ENCODE measurements at places on chromosomes 7 and 10.

DNA sequence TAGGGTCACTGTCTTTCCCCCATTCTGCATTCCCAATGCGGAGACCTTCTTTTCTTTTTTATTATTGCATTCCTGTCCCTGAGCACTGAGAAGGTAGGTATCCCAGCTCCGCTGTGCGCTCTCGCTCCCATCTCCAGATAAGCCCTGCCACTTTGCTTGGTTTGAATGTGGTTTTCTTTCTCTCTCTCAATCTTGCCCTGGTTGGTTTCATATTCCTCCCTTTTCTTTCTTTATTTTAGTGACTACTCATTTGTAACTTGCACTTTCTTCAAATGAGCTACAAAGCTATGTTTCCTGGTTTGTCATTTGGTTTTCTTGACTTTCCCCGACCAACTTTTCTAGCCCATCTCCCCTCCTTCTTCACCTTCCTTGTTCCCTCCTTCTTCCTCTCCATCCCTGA is 29.0 kb upstream of the HSPB1 start:
- no peak for DNase-seq
- no peak overlapping the region for H3K27ac ChIP-seq
- H3K4me1 ChIP-seq, result 0 out of 2 replicates have a peak, but pooled peaks cover 5% of the 10 kb centered on the region
- peaks cover 12% of the 10 kb centered on the region for H3K27me3 ChIP-seq
- no peak overlapping the region for H3K4me3 ChIP-seq

- H3K27ac ChIP-seq, result no peak overlapping the region
- no peaks in the 10 kb centered on the region for H3K4me1 ChIP-seq
- no peaks in the 10 kb centered on the region for H3K36me3 ChIP-seq
Measured at GRCh38 chr7:64653721-64654401, 12.1 kb upstream of the ZNF107 start.

- no peak overlapping the region for H3K27ac ChIP-seq
- H3K4me3 ChIP-seq, result no peak overlapping the region
- no peak for DNase-seq
- peaks cover 12% of the 10 kb centered on the region for H3K4me1 ChIP-seq
- H3K27me3 ChIP-seq, result no peaks in the 10 kb centered on the region
Measured at GRCh38 chr10:94097656-94098055, 103.9 kb downstream of the PLCE1 start.

GRCh38 chr7:139741789-139742344 is 35.9 kb downstream of the HIPK2 start:
- H3K27me3 ChIP-seq, result no peaks in the 10 kb centered on the region
- no peak for DNase-seq
- H3K36me3 ChIP-seq, result peaks cover 10% of the 10 kb centered on the region
- H3K4me3 ChIP-seq, result no peak overlapping the region
- no peak overlapping the region for H3K27ac ChIP-seq
- peaks cover 39% of the 10 kb centered on the region for H3K4me1 ChIP-seq

DNA sequence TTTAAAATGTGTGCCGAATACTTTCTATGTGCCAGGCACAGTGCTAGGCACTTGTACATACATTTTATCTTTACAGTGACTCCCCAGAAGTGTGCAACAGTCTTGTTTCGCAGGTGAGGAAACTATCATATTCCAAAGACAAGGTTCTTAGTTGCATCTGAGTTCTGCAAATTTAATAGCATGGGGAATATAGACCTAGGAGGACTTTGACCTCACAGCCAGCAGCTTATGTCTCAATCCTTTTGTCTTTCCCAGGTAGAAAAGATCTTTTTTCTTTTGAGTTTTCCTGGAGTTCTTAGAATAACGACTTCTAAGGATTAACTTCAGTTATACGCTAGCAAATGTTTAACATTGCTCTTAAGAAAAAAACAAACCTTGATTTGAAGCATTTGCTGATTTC is 482.8 kb upstream of the ZMIZ1 start:
- no peaks in the 10 kb centered on the region for H3K27me3 ChIP-seq
- DNase-seq, result no peak
- no peak overlapping the region for H3K4me3 ChIP-seq
- peaks cover 1% of the 10 kb centered on the region for H3K4me1 ChIP-seq

DNA sequence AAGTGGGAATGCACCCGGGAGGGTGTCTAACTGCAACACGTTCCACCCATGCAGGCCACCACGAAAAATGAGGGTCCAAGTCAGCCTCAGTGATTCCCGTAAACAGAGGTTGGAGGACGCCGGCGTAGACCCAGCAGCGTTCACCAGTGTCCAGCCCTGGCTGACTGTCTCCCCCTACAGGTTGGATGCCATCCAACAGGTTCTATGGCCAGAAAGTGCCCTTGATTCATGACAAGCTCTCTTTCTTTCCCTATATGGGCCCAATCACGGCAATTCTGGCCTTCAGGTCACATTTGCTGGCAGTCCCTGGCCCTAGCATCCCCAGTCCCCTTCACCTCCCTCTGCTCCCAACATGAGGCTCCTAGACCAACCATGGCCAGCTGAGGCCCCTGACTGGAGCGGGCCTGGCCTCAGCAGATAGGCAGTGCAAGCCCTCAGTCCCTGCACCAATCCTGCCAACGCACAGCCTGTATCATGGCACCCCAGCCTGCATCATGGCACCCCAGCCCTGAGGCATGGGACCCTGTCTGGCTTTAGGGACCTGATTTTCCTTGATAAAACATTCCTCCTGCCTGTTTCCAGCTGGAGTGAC is 227.4 kb downstream of the GRID1 start:
- no peak for DNase-seq
- no peaks in the 10 kb centered on the region for H3K27me3 ChIP-seq
- H3K4me3 ChIP-seq, result no peak overlapping the region
- no peaks in the 10 kb centered on the region for H3K36me3 ChIP-seq
- no peaks in the 10 kb centered on the region for H3K4me1 ChIP-seq

DNA sequence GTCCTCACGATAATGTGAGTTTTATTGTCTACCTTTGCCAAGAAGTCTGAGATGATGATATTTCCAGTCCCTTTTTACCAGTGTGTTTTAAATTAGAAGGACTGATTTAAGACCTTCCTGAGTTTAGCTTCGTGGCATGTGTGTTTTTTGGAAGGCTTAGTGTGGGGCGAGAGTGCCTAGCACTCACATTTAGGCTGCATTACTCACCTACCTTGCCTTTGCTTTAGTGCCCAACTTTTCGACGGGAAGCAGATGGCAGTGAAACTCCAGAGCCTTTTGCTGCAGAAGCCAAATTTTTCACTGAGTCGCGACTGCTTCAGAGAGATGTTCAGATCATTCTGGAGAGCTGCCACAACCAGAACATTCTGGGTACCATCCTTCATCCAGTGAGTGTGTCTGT is 50.9 kb downstream of the SND1 start:
- H3K27ac ChIP-seq, result no peak overlapping the region
- peaks cover 3% of the 10 kb centered on the region for H3K4me1 ChIP-seq
- no peak overlapping the region for H3K4me3 ChIP-seq

DNA sequence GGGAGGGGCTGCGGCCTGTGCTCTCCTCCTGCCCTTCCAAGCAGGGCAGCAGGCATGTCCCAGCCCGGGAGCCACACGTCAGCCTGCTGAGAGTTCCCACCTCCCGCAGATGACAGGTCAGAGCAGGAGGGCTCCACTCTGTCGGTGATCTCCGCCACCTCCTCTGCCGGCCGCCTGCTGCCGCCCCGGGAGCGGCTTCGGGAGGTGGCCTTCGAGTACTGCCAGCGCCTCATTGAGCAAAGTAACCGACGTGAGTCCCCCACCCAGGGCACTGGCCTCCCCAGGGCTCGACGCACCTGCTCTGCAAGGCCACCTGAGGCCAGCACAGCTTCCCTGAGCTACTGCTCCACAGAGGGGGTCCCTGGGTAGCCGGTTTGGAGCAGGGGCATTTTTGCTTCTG is 9.4 kb downstream of the AP5Z1 start:
- no peak overlapping the region for H3K4me3 ChIP-seq
- H3K4me1 ChIP-seq, result no peaks in the 10 kb centered on the region
- no peak for DNase-seq
- H3K36me3 ChIP-seq, result peaks cover 89% of the 10 kb centered on the region
- H3K27ac ChIP-seq, result no peak overlapping the region
- H3K27me3 ChIP-seq, result no peaks in the 10 kb centered on the region

GRCh38 chr10:53236941-53237340 is 464.4 kb upstream of the MBL2 start:
- no peak overlapping the region for H3K4me3 ChIP-seq
- H3K27ac ChIP-seq, result no peak overlapping the region
- no peak for DNase-seq
- no peaks in the 10 kb centered on the region for H3K4me1 ChIP-seq
- H3K27me3 ChIP-seq, result no peaks in the 10 kb centered on the region
- H3K36me3 ChIP-seq, result no peaks in the 10 kb centered on the region

DNA sequence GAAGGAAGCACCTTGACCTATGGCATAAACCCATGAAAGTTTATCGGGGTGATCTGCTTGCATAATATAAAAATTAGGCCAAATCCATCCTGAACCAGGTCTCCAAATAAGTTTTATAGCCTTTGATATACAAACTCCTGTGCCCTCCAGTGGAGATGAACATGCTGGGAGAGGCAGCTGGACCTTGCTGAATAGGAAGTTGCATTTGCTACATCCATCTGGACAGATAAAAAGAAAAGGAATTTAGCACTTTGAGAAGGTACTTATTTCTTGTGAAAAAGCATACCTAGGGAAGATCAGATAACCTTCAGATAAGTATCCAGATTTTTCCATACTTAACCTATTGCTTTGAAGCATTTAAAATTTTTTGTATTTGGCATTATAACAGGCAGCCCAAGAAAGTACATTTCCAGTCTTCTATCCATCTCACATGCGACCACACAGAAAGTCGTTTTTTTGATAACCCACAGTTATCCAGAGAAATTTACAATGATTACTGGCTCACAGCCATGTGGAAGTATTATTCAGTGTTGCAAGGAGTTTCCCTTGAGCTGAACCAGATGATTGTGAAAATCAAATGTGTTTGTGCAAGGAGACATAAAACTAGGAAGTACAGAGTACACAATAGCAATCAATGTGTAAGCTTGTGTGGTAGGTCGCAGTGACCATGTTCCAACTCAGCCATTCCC is 124.4 kb upstream of the STK17A start:
- no peak for DNase-seq
- H3K27ac ChIP-seq, result no peak overlapping the region
- no peaks in the 10 kb centered on the region for H3K27me3 ChIP-seq
- no peak overlapping the region for H3K4me3 ChIP-seq
- H3K4me1 ChIP-seq, result peaks cover 3% of the 10 kb centered on the region
- no peaks in the 10 kb centered on the region for H3K36me3 ChIP-seq

GRCh38 chr10:63252095-63252762 is 119.1 kb downstream of the NRBF2 start:
- H3K4me1 ChIP-seq, result peaks cover 3% of the 10 kb centered on the region
- H3K36me3 ChIP-seq, result peaks cover 10% of the 10 kb centered on the region
- DNase-seq, result no peak
- H3K4me3 ChIP-seq, result no peak overlapping the region

GRCh38 chr7:12642508-12642907 is 44.9 kb upstream of the ARL4A start:
- DNase-seq, result no peak
- H3K36me3 ChIP-seq, result no peaks in the 10 kb centered on the region
- H3K4me3 ChIP-seq, result no peak overlapping the region
- no peak overlapping the region for H3K27ac ChIP-seq
- no peaks in the 10 kb centered on the region for H3K27me3 ChIP-seq

DNA sequence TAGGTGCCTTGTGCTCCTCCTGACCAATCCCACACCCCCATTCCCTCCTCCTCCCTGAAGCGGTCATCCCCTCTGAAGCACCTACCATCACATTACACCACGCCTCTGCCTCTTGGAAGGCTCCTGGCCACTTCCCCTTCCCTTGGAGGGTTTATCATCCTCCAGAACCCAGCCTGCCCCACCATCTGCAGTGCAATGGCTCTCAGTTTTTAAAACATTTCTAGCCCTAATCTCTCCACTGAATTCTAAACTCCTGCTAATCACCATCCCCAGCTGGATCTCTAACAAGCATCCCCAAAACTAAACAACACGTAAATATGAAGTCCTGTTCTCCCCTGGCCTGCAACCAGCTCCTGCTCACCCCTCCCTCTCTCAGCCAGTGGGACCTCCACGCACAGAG is 70.6 kb downstream of the PIP4K2A start:
- H3K36me3 ChIP-seq, result no peaks in the 10 kb centered on the region
- H3K4me3 ChIP-seq, result no peak overlapping the region
- no peaks in the 10 kb centered on the region for H3K27me3 ChIP-seq
- DNase-seq, result no peak

DNA sequence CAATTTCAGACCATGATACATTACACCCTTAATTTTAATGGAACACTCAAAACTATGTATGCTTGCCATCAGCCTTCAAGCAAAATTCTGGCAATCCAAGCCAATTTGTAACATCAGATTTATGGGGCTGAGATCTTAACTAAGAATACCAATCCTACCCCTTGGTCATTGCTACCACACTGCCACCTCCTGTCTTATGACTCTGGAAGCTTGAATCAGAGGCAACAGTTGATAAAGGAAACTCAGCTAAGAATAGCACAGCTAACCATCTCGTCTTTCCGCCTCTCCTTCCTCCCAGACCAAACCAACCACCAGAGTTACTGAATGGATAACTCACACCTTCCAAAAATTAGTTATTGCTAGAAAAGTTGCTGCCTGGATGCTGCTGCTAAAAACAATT is 7.4 kb downstream of the IGF2BP3 start:
- DNase-seq, result no peak
- H3K27me3 ChIP-seq, result no peaks in the 10 kb centered on the region
- peaks cover 29% of the 10 kb centered on the region for H3K36me3 ChIP-seq
- no peak overlapping the region for H3K27ac ChIP-seq
- H3K4me1 ChIP-seq, result peaks cover 20% of the 10 kb centered on the region

DNA sequence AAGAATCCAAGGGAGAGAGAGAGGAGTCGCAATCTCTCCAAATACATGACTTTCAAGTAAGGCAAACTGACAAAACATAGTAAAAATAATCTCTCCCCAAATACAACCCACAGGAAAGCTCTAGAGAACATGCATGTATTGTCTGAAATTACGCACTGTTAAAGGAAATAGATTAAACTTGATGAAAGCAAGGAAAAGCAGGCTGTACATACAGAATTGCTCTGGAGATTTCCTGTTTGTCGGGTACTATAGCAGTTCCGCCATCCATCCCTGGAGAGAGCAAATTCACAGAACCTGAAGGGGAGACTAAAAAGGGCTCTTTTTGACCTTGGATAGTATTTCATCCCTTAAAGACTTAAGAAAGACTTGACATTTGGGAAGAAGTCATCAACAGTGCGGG is 170.2 kb upstream of the BET1 start:
- H3K4me1 ChIP-seq, result no peaks in the 10 kb centered on the region
- no peaks in the 10 kb centered on the region for H3K36me3 ChIP-seq
- no peak overlapping the region for H3K4me3 ChIP-seq
- no peaks in the 10 kb centered on the region for H3K27me3 ChIP-seq
- no peak overlapping the region for H3K27ac ChIP-seq

- H3K4me3 ChIP-seq, result no peak overlapping the region
- H3K27me3 ChIP-seq, result no peaks in the 10 kb centered on the region
- no peak for DNase-seq
Measured at GRCh38 chr7:119028736-119029135, 804.2 kb downstream of the ANKRD7 start.

- H3K27ac ChIP-seq, result no peak overlapping the region
- no peaks in the 10 kb centered on the region for H3K36me3 ChIP-seq
- no peaks in the 10 kb centered on the region for H3K27me3 ChIP-seq
- no peak overlapping the region for H3K4me3 ChIP-seq
Measured at GRCh38 chr7:28205506-28205905, 24.9 kb upstream of the JAZF1 start.

- H3K4me1 ChIP-seq, result 0 out of 2 replicates have a peak, but pooled peaks cover 4% of the 10 kb centered on the region
- H3K27ac ChIP-seq, result peak overlapping the region; percentile 67
- no peaks in the 10 kb centered on the region for H3K36me3 ChIP-seq
- no peaks in the 10 kb centered on the region for H3K27me3 ChIP-seq
- DNase-seq, result peak; percentile 35
- H3K4me3 ChIP-seq, result peak overlapping the region; percentile 52
Measured at GRCh38 chr7:13990319-13990983, 985 bp upstream of the ETV1 start.

GRCh38 chr10:48439581-48440041 is 133.1 kb downstream of the MAPK8 start:
- H3K27me3 ChIP-seq, result no peaks in the 10 kb centered on the region
- no peak for DNase-seq
- H3K4me1 ChIP-seq, result peaks cover 11% of the 10 kb centered on the region
- peaks cover 7% of the 10 kb centered on the region for H3K36me3 ChIP-seq
- H3K4me3 ChIP-seq, result no peak overlapping the region
